ENCODE measurements at places on chromosomes 5 and 9. TPM values are rescaled to one million over a fixed set of nuclear protein-coding genes. Genes with fewer than 3 reads are reported as not detected.

DNA sequence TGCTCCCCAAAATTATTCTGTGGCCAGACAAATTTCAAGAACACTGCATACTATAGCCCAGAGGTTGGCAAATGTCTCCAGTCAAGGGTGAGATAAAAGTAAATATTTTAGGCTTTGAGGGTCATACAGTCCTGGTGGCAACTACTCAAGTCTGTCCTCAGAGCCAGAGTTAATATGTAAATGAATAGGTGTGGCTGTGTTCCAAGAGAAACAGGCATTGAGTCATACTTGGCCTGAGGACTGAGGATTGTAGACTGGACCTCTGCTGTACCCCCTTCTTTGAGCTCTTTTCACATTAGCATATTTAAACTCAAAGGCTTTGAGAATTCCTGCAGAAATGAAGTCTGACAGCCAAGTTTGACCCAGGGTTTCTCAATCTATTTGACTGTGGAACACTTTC is 129.2 kb upstream of the PTCH1 start:
- DNase-seq, result no peak

GRCh38 chr5:61263072-61263471 is 69.0 kb upstream of the ZSWIM6 start:
- no peak for DNase-seq

DNA sequence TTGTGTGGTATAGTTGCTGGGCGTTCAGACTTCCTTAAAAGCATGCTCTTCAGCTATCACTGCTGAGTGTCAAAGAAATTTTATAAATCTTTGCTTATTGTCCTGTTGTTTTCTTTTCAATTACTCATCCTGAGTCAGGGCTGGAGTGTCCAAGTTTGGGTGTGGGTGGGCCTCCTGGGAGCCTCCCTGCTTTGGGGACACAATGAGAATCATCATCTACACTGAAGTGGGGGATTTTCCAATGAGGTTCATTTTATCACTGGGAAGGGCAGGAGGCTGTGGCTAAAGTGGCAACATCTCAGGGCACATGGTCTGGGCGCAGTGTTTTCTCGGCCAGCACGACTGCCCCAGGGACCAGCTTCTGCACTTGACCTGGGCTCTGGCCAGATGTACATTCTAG is 19.5 kb downstream of the GFPT2 start:
- DNase-seq, result no peak

DNA sequence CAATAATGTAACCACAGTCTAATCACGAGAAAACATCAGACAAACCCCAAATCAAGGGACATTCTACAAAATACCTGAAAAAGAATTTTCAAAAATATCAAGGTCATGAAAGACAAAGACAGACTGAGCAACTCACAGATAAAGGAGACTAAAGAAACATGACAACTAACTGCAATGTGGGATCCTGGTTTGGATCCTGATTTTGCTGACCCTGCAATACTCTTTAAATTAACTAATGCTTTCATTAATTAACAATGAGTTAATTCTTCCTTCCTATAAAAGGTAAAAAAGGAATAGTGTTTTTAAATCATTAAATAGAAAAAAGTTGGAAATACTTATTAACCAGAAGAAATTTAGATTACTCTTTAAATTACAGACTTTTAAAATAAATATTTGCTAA is 103.6 kb downstream of the MLLT3 start:
- DNase-seq, result no peak

DNA sequence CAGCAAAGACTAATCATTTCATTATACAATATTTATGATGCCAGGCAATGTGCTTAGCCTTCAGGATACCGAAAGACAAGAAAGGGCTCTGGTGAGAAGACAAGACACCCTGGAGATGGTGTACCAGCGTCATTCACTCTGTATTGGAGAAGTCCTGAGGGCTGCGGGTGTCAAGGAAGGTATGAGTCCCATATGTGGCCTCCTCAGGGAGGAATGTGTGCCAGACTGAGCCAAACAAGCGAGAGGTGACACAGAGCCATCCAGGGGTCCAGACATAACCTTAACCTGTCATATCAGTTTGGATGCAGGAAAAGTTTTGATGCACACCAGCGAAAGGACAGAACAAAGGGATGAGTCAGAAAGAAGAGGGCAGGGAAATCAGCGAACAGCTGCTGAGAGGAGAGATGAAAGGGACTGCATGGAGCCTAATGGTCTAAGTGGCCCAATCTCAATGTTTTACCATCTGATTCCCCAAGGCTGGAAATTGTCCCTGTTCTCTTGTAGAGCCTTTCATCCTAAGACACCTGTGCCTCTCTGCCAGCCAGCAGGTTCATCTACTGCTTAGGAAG is 38.9 kb downstream of the ADRA1B start:
- DNase-seq, result no peak

GRCh38 chr5:145934276-145934675 is 2.1 kb upstream of the SH3RF2 start:
- DNase-seq, result no peak

- no peak for DNase-seq
These were observed 11.8 kb upstream of the TMC1 start for GRCh38 chr9:72509635-72510034.

GRCh38 chr5:87949676-87950631 is 318.7 kb downstream of the TMEM161B start:
- no peak for DNase-seq

DNA sequence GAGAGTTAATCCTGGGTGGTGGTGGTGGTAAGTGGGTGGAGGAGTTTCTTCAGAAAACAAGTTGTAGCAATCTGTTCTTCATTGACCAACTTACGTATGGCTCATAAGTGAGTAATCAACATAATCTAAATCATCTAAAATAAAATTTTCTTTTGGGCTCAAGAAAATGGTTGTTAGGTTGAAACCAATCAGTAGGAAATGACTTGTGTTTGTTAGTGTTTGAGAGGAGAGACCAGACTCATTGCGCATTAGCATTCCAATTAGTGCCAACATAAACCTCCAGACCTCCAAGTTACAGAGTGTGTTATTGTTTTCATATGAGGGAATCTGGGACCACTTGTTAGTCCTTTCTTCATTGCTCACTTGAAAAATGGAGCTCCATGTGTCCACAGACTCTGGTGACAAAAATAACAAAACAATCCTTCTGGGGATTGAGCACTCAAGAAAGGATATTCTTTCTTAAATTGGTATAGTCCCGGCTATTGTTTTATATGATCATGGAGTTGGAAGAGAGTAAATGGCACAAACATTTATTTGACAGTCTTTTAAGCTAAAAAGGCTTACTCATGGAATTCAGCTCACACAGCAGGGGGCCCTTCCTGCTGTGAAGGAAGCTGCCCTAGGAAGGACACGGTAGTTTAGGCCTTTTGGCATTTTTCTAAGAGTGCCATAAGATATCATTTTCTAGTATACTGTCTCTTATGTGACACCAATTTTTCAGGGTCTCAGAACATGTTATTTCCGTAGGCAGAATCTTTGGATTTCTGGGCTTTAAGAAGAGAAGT is 441.1 kb downstream of the EBF1 start:
- no peak for DNase-seq

GRCh38 chr5:77643654-77644370 is 5.3 kb upstream of the OTP start:
- DNase-seq, result no peak

- DNase-seq, result no peak
These were observed 576.1 kb downstream of the LRRC70 start for GRCh38 chr5:63154476-63155309.

DNA sequence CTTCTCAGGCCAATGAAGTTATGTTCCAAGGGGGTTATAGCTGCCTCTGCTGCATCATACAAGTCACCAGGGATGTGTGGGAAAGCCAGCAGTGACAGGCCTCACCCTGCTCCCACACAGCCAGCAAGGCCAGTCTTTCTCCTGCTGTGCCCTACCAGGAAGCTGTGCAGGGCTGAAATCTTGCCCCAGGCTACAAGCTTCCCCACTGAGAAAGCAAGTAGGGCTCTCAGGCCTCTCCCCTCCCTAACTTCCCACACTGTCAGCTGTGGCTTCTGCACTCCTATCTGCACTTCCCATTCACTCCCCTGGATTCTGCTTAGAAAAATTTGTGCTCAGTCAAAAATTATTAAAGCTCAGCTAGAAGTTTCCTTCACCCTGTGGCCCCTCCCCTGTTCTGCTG is 611.2 kb upstream of the ZNF608 start:
- DNase-seq, result no peak

UBQLN1 gene
- polyA plus RNA-seq, result 71.8 TPM

FSTL4 gene
- polyA plus RNA-seq, result not detected

TAF1L gene
- not detected for polyA plus RNA-seq

NIPAL4 gene
- not detected for polyA plus RNA-seq

CCDC183 gene
- polyA plus RNA-seq, result 0.62 TPM

Data from naive thymus-derived CD4-positive, alpha-beta T cell (primary cell).